Effector memory CD8-positive, alpha-beta T cell (primary cell): ENCODE measurements at places on chromosomes 13 and 19.

DNA sequence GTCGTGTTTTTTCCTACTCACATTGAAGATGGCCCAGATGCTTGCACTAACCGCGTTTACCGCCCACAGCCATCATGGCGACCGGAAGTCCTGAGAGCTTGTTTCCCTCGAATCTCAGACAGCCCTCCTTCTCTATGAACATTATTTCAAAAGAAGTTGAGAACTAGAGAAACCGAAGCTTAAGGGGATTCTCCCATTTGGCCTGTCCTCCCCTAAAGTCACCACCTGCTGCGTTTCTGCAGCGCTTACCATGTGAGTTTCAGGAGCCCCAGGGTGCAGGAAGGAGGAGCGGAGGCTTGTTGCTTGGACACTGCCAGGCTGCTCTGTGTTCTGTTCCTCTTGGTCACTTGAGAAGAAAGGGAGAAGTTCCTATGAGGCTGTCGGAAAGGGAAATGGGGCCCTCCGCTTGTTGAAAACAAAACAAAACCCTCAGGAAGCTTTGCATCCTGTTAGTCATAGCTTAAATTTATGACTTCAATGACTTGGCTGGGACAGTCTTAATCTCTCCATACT lies 6.2 kb downstream of the CARD8 start:
- DNase-seq: peak; percentile 53

- DNase-seq: no peak
Observed at GRCh38 chr19:40585241-40585981, 8.7 kb downstream of the SHKBP1 start.

- DNase-seq: no peak
Observed at GRCh38 chr19:10984166-10984735, 23.4 kb downstream of the SMARCA4 start.

DNA sequence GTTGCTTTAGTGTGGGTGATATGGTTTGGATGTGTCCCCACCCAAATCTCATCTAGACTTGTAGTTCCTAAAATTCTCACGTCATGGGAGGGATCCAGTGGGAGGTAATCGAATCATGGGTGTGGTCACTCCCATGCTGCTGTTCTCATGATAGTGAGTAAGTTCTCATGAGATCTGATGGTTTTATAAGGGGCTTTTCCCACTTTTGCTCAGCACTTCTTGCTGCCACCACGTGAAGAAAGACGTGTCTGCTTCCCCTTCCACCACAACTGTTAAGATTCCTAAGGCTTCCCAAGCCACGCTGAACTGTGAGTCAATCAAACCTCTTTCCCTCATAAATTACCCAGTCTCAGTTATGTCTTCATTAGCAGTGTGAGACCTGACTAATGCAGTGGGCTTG lies 26.0 kb downstream of the OR10H4 start:
- DNase-seq: no peak

GRCh38 chr13:40522282-40522681 lies 144.2 kb downstream of the FOXO1 start:
- no peak for DNase-seq

GRCh38 chr19:53994811-53995210 lies 3.4 kb downstream of the CACNG6 start:
- no peak for DNase-seq

DNA sequence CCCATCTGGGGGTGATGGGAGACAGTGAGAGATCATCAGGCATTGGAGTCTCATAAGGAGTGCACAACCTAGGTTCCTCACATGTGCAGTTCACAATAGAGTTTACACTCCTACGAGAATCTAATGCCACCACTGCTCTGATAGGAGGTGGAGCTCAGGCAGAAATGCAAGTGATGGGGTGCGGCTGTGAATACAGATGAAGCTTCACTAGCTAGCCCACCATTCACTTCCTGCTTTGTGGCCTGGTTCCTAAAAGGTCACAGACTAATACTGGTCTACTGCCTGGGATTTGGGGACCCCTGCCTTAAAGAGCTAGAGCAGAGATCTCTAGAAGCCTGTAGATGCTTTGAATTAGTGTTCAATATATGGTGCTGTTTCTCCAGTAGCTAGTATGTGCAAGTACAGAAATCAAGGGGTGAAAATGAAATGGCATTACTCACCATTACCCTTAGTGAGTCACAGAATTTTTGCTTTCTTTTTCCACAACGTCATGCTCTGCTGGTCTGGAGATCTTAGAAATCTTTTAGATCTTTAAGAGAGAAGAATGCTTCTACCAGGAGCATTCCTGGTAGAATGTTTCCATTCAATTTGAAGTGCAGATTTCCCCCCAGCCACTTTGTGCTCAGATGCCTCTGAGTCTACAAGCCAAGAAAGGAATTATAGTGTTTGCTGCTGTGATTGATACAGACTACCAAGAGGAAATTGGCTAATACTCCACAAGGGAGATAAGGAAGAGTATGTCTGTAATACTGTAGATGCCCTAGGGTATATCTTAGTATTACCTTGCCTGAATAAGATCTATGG lies 2301.2 kb downstream of the PCDH9 start:
- DNase-seq: no peak

GRCh38 chr13:73372666-73373627 lies 314.1 kb downstream of the KLF5 start:
- no peak for DNase-seq
